ENCODE measurements at places on chromosomes 3 and 15.

GRCh38 chr15:65305150-65305758 is 777 bp downstream of the RNU5B-1 start:
- DNase-seq, result no peak

DNA sequence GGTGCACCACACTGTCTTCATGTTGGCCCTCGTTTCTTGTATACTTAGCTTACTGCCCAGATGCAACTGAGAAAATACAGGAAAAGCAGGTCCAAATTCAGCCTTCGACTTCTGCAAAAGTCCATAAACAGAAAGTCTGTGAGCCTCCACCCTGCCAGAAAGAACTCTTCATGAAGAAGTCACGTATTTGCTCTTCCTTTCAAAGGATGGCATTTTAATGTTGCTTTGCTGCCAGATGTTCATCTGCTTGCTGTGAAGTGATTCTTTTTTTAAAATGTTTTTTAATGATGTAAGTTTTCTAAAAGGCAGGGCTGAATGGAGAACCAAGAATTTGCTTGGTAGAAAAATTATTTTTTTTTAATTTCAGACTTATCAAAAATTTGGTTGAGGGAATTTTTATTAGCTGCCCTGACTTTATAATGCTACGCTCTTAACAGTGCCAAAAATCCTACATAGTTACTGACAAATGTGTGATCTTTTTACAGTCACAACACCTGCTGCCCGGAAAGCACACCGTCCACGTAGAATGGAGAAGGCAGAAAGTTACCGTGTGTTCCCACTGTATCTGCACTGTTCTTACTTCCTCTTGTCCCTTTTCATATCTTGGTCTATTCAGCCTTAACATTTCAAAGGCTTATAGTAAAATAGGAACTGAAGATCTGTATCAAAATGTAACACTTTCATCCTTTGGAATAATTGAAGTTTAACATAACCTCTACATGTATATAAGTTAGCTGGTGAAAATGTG is 136.3 kb downstream of the LRRC28 start:
- no peak for DNase-seq

- no peak for DNase-seq
Observed at GRCh38 chr3:125119752-125120378, 64.1 kb upstream of the HEG1 start.

- DNase-seq, result no peak
Observed at GRCh38 chr3:10601151-10601856, 95.9 kb upstream of the ATP2B2 start.

DNA sequence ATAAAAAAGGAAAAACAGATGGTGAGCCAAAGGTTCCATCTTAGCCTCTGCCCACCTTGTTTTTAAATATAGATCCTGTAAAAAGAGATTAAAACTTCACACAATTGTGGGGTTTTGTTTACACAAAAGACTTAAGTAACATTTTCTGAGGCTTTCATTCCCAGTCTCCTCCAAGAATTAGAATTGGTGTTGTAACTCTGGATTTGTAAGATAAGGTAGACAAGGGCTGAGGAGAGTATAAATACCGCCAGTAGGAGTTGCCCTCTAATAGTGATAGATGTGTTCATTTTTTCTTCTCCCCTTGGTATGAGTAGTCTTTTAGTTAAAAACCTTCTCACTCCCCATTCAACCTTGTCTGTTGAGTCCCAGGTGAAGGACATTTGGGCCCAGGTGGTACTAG is 8.5 kb downstream of the MINDY2 start:
- no peak for DNase-seq

- DNase-seq, result peak; percentile 29
Observed at GRCh38 chr15:99732751-99733267, 428 bp downstream of the LYSMD4 start.

All from CMK (cell line).